ENCODE measurements at places on chromosomes 5 and 9.

DNA sequence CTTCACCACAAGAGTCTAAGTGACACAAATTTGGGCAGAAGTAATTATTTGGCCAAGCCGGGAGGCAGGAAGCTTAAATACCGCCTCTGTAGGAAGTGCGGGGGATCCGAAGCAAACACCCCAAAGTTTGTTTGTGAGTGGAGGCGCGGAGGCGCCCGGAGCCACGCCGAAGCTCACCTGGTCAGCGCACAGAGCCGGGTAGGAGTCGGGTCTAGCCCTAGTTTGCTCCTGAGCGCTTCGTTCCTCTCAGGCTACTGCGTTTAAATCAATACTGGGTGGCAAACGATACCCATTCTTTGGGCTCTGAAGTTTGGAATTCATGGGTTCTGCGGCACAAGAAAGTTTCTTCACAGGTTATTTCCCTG lies 855 bp downstream of the MCC start:
- DNase-seq, result no peak

GRCh38 chr5:57034201-57034916 lies 82.4 kb upstream of the MIER3 start:
- no peak for DNase-seq

GRCh38 chr9:14373336-14373666 lies 59.4 kb upstream of the NFIB start:
- no peak for DNase-seq

DNA sequence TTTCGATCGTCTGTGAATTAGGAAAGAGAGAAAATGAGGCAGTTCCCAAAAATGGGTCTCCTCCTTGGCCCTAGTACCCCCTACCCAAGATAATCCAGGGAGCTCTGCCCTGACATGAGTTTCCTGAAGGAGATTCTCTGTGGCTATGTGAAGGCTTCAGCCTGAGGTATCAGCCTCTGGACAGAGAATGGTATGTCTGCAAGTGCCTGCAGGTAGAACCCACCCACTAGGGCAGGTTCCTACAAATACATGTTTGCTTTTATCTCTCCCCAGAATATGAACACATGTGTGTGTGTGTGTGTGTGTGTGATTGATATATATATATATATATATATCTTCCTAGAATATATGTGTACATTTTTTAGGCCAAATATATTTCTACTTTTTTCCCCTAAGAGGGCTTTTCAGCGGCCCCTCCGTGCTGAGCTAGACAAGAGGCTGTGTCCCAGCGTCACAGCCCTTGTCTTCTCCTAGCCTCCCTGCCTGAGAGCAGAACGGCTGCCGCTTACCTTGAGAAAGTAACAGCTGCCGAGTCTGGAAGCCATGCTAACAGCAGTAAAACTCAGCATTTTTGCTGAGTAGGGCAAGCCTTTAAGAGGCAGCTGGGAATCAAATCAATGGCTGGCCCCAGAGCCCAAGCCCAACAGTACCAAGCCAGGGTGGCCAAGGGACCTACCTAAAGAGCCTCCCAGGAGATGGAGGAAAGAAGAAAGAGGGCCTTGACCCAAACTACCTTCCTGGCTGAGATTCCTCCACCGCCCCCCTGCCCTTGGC lies 2.1 kb downstream of the BRINP1 start:
- no peak for DNase-seq

DNA sequence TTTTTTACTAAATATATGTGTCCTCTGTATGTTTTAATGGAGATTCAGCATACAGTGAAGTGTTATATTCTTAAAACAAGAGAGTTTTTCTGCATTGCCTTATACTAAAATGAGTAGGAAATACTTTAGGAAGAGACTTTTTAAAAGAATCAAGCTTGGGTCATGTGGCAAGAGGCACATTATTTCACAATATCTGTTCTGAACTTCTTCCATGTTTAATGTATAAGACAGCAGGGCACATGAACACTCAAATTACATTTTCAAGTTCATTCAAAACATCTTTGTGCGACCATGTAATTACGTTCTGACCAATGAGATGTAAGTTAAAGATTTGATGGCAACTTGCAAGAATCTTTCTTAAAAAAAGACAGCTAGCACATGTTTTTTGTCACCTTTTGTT lies 1055.9 kb downstream of the NR2F1-AS1 start:
- DNase-seq, result no peak

DNA sequence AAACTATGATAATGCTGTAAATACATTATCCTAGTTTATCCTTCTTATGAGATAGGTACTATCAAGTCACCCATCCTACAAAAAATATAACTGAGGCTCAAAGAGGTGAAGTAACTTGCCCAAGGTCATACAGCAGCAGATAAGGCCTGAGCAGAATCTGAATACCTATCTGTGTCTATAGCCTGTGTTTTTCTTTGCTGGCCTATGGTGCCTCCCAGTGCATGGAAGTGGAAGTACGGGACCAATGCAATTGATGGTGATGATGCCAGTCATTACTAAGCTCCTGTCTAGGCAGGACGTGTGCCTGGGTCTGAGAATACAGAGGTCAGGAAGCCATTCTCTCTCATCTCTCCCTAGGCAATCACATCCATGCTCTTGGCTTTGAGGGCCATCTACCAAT lies 67.8 kb downstream of the FAT2 start:
- no peak for DNase-seq

DNA sequence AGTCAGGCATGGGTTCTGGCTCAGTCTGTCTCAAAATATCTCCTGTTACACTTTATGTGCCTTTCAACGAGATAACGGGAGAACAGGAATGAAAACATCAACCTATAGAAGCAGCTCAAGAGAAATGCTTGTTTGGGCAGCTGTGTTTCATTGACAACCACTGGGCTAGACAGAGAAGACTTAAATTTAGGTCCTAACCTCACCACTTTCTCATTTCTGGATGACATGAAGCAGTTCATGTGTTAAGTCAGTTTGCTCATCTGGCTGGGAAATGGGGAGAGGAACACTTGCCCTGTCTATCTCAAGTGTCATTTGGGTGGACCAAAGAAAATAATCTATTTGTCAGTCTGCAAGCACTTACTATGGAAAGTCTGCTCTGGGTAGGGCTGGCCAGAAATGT lies 66.7 kb upstream of the PCA3 start:
- DNase-seq, result no peak

- DNase-seq, result no peak
Observed at GRCh38 chr9:84875193-84875592, 205.7 kb downstream of the NTRK2 start.

GRCh38 chr5:17928581-17928981 lies 294.3 kb downstream of the TAF11L14 start:
- no peak for DNase-seq

GRCh38 chr9:86674487-86674886 lies 272.8 kb downstream of the GAS1 start:
- DNase-seq, result no peak

- no peak for DNase-seq
Observed at GRCh38 chr9:134061019-134061687, 6.7 kb downstream of the BRD3 start.

DNA sequence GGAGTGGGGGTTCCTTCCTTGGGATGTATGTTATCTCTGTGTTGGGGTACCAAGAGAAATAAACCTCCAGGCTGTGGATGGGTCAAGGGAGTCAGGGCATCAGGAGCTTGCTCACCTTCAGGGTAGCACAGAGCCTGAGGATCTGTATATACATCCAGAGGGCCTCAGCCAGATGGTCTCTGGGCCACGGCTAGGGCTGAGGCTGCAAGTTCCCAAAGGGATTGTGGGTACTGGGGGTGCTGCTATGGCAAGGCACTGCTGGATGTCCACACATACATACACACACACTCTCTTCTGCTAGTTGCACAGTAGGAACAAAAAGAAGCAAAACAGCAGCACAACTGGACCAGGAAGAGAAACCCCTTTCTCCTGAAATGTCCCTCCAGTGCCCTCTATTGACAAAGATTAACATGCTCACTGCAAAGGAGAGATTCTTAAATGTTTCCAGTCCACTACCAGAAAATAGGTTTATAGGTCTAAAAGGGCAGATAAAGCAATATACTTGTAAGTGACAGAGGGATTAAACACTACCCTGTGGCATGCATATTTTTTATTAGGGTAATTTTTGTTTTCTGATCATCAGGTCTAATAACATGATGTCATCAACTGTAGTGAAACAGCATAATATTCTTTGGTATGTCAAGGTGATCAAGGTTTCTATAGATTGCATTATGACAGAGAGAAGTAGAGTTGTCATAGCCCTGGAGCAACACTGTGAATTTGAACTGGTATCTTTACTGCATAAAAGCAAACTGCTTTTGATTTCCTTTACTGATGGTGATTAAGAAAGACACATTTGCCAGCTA lies 56.3 kb upstream of the KCNN2 start:
- no peak for DNase-seq

DNA sequence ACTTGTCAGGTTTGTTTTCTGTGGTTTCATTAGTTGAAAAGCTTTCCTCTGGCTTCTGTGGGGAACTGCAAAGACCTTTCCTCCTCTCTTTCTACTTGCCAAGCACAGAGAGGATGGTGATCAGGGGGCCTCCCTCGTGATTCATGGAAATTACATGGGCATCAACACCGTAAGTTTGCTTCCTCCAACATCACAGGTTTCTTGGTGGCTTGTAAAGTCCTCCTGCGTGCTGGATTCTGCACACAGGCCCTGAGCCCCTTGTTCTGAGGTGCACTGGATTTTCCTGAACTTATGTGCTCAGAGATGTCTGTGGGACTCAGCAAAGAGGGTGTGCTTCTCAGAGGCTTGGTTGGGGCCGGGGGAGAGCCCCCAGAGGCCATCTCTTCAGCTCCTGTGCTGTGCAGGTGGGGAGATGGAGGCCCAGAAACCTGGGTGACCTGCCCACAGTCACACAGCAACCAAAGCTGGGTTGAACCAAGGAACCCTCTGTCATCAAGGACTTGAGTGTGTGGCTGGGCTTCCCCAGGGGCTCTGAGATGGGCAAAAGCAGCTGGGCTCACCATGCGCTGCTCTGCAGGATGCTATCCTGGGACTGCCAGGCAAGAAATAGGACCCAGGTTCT lies 36.5 kb downstream of the RGS3 start:
- DNase-seq, result no peak

GRCh38 chr5:30849931-30850710 lies 343.4 kb upstream of the CDH6 start:
- DNase-seq, result no peak

GRCh38 chr9:99184110-99184474 lies 37.6 kb downstream of the ALG2 start:
- no peak for DNase-seq

GRCh38 chr9:124312290-124313265 lies 54.8 kb downstream of the NEK6 start:
- DNase-seq, result no peak

DNA sequence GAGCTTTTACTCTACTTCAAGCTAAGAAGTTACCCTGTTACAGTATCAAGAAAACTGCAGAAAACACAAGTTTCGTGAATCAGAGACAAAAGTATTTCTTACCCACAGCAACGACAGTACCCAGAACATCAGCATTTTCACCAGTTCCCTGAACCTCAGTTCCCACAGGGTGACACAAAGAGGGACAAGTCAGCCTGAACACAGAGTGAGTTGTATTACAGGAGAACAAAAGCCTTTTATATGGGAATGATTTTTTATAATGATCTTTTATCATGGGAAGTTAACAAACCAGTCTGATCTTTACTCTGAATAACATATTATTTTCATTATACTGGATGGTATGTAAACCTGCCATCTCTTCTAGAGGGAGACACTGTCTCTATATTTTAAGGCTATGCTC lies 139.0 kb upstream of the ITGA1 start:
- no peak for DNase-seq

- no peak for DNase-seq
Observed at GRCh38 chr5:465591-466403, 22.8 kb downstream of the EXOC3 start.

GRCh38 chr9:6711403-6711802 lies 46.4 kb upstream of the KDM4C start:
- no peak for DNase-seq

GRCh38 chr5:146860213-146860893 lies 18.2 kb downstream of the PPP2R2B start:
- DNase-seq, result no peak

DNA sequence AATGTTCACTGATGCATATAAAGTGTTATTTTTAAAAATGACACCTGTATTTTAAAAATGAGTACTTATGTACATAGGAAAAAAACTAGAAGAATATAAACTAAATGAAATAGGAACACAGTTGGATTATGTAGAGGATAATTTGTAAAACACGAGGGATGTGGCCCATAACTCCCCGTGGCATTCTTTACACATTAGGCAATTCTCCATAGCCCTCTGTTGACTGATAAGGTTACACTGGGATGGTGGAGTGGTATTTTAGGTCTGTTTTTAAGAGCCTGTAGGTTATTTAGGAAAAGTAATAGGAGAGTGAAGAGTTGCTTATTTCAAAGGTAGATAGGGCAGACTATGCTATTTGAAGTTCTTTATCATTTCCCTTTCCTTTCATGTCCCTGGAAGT lies 1.8 kb downstream of the CAVIN4 start:
- DNase-seq, result no peak
